Renal cortical epithelial cell (primary cell): ENCODE measurements at places on chromosomes 3 and 15.

DNA sequence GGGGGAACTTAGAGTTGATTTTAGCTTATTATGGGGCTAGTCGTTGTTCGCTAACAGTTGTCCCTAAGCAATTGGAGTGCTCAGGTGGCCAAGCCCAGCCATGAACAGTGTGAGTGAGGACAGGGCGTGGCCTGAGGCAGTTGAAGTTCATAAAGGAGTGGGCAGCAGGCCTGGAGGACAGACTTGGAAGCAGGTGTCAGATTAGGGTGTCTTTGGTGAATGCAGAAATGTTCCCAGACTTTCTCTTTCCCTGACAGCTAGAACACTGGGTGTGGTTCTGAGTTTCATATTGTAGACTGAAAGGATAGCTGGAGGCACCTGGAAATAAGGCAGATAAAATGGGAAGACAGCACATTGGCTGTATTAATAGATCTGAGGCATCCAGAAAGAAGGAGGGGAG lies 59.8 kb upstream of the FGD5 start:
- DNase-seq, result no peak

DNA sequence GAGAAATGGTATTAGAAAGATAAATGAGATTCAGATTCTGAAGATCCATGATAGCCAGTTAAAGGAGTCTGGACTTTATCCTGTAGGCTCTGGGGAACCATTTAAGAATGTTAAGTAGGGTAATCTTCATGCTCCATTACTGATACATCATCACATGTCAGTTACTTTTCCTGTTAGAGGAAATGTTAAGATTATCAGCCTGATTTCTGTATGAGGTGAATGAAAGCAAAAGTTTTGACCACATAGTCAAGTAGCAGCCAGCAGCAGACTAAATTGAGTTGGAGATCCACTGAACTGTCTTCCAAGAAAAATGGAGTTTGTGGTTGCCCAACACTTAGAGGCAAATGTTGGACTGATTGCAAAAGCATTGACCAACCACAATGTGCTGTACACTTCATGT lies 4.7 kb upstream of the COPB2 start:
- peak; percentile 11 for DNase-seq

DNA sequence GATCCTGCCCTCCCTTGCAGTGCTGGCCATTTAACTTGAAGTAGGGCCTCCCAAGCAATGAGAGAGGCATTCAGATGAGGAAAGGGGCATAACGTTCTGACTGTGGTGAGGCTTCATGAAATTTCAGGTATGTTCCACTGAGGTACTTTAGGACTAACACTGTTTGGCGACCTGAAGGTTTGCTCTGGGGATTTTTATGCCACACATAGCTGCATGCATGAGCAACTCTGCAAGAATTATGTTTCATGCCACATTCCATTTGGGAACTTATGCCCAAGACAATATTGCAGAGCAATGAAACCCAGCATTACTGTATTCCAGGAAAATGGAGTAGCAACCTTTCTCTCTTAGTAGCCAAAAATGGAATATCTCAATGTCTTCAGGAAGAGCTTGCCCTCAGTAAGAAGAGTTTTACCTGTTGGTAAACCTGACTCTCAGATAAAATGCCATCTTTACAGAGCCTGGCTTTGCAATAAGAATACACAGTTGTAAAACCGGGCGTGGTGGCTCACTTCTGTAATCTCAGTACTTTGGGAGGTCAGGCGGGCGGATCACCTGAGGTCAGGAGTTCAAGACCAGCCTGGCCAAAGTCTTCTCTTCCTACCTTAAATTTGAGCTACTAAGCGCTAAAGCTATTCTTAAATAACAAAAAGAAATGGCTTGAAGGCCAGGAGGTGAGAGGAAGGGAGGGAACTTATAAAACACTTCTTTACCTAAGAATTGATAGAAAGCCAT lies 16.7 kb upstream of the TBL1XR1 start:
- peak; percentile 72 for DNase-seq

DNA sequence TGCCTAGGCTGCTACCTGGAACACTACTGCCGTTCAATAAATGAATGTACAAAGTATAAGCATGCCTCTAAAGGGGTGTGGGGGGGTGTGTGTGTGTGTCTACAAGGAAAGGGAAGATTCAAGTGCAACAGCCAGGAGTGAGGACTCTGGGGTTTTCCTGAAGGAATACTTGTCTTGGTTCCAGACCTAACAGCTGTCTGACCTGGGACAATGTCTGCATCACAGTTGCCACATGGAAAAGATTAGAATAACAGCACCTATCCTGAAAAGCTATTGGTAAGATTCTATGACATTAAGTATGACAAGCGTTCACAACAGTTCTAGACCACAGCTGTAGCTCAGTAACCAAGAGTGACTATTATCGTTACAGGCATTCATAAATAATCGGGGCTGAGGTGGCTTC lies 345.2 kb downstream of the FOXP1 start:
- no peak for DNase-seq

- no peak for DNase-seq
Measured at GRCh38 chr3:189655617-189656016, 24.4 kb downstream of the TP63 start.

GRCh38 chr3:129195731-129196256 lies 12.1 kb upstream of the CNBP start:
- DNase-seq, result peak; percentile 91
